ENCODE measurements at places on chromosomes 4 and X.

GRCh38 chrX:11064851-11065600 lies 46.1 kb upstream of the HCCS start:
- no peak for DNase-seq

- DNase-seq = no peak
Observed at GRCh38 chrX:124362761-124363160, 16.4 kb downstream of the SH2D1A start.

DNA sequence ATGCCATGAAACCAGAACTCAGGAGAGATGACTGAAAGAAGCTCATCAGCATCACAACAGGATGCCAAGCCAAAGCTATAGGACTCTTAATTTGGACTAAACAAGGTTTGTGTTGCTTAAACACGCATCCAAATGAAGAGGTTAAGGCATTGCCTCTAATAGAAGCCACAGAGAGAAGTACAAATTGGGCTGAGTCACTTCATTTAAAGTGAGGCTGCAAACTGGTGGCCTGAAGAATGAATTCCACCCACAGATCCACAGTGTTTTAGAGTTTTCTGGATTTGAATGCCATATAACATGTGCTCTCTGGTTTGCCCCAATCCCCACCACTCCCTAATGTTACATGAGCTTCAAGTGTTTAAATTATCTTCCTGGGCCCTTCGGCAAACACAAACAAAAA lies 103.5 kb downstream of the FIP1L1 start:
- no peak for DNase-seq

GRCh38 chr4:3363411-3364141 lies 70.8 kb downstream of the RGS12 start:
- no peak for DNase-seq

- DNase-seq = no peak
Observed at GRCh38 chrX:11770320-11770719, 12.3 kb downstream of the MSL3 start.

- peak; percentile 50 for DNase-seq
Observed at GRCh38 chrX:17242470-17242869, 132.5 kb upstream of the NHS start.

GRCh38 chrX:77389891-77390290 lies 57.3 kb upstream of the FGF16 start:
- DNase-seq = no peak

DNA sequence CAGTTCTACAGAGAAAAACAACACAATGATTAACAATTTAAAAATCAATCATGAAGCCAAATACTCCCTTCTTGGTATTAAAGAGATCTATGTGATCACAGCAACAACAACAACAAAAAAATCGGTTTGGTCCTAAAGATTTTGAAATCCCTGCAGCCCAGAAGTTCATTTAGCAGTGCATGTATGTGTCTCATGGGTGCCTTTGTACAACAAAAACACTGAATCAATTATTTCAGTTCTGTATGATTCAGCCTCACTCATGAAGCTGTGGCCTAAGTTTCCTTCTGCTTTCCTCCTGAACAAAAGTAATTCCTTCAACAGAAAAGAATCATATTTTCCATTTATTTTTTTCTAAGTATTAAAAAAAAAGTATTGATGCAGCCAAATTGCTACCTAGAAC lies 393.4 kb upstream of the NDST3 start:
- DNase-seq = no peak

- no peak for DNase-seq
Observed at GRCh38 chr4:90960840-90961239, 833.6 kb downstream of the CCSER1 start.

DNA sequence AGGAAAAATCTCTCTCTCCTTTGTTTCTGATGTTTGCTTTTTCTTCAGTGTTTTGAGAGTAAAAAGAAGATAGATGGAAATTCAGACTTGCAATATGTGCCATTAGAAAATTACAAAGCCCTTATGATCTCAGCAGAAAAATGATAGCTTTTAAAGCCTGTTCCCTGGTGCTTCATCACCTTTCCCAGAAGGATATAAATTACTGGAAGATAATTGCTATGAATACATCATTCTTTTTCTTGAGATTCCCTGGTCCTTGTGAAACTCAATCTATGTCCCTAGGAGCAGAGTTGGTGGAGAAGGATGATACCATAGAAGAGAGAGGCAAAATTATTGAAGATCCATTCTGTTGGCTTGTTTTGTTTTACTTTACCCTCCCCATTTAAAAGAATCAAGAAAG lies 86.5 kb downstream of the GLRA3 start:
- no peak for DNase-seq

DNA sequence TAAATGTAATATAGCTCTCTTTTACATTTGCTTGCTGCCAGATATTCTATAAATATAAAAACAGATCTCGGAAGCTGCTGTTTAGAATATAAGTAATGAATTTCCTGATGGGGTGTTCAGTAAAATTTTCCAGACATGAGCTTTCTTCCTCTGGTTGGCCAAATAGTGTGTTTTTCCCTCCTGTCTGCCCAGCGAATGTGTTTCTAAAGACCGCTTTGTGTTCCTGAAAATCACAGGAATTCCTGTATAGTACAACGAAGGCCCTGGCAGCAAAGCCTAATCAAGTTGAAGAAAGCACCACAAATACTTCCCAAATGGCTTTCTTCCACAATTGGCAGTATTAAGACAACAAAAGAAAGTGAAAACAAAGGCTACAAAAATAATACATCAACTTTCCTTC lies 494.1 kb downstream of the INPP4B start:
- DNase-seq = no peak

Data from NCI-H1092 (cell line).